ENCODE measurements at places on chromosomes 5 and 9.

- no peak for DNase-seq
Measured at GRCh38 chr5:32711681-32712480, 760 bp downstream of the NPR3 start.

- DNase-seq, result no peak
Measured at GRCh38 chr9:110255034-110255462, 1.3 kb downstream of the TXN start.

DNA sequence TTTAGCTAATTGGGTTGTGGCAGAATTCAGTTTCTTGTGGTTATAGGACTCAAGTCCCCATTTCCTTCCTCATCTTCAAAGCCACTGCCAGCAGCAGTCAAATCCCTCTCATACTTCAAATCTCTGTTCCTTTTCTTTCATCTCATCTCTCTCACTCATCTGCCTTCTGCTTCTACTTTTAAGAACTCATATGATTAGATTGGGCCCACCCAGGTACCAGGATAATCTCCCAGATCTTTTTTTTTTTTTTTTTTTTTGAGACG, 8.0 kb upstream of the REEP5 start:
- DNase-seq, result no peak

- DNase-seq, result no peak
Measured at GRCh38 chr5:150623878-150624216, 16.6 kb upstream of the SYNPO start.

DNA sequence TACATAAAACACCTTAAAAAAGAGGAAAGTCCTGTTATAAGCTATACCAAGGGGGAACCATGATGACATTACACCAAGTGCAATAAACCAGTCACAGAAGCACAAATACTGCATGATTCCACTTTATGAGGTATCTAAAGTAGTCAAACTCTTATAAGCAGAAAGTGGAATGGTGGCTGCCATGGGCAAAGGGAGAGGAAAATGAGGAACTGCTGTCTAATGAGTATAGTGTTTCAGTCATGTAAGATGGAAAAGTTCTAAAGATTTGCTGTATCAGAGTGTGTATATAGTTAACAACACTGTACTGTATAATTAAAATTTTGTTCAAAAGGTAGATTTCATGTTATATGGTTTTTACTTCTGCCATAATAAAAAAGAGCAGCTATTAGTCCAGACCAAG, 34.6 kb upstream of the NR5A1 start:
- DNase-seq, result no peak

DNA sequence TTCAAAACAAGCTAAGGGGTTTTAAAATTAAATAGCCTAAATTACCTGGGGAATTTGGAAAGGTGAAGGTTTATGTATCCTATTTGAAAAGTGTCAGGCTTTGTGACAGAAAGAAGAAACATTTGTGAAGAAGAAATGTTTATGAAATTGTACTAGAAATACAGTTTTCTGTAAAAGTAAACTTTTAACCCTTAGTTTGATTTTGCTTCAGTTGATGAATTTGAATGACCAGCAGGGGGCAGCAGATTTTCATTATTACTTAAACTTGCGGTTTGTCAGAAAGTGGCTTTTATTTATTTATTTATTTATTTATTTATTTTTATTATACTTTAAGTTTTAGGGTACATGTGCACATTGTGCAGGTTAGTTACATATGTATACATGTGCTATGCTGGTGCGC, 58.1 kb downstream of the NNT start:
- no peak for DNase-seq

GRCh38 chr5:33556330-33557328, 115.9 kb downstream of the TARS1 start:
- DNase-seq, result no peak

DNA sequence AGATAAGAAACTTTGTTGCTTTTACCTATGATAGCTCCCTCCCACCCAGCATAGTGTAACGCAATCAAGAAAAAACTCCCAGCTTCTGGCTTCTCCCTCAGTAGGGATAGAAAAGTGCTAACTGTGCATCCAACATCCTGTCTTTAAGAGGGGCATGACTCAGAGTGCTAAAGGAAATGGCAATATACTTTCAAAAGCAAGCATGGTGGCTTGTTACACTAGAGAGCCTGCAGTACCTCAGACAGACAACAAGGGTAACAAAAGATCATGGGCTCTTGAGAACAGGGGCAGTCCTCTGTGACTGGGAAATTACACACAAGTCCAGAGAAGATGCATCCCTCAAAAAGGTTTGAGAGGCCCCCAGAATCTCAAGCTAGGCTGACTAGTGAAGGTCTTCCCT, 37.8 kb downstream of the PRELID2 start:
- DNase-seq, result no peak

- DNase-seq, result peak; percentile 53
Measured at GRCh38 chr9:71384343-71384742, 262.9 kb upstream of the TRPM3 start.

- no peak for DNase-seq
Measured at GRCh38 chr5:101991486-101991885, 304.6 kb downstream of the SLCO4C1 start.

- DNase-seq, result no peak
Measured at GRCh38 chr5:90334741-90335140, 74.8 kb downstream of the CETN3 start.

GRCh38 chr9:21729648-21730047, 72.8 kb upstream of the MTAP start:
- DNase-seq, result no peak

GRCh38 chr5:77168879-77169244, 41.6 kb upstream of the PDE8B start:
- no peak for DNase-seq

GRCh38 chr5:84764227-84764626, 379.5 kb upstream of the EDIL3 start:
- DNase-seq, result no peak
